ENCODE measurements at places on chromosomes 4 and X.
A peak's percentile ranks its signal among the peaks of the same experiment; 100 is the strongest.

DNA sequence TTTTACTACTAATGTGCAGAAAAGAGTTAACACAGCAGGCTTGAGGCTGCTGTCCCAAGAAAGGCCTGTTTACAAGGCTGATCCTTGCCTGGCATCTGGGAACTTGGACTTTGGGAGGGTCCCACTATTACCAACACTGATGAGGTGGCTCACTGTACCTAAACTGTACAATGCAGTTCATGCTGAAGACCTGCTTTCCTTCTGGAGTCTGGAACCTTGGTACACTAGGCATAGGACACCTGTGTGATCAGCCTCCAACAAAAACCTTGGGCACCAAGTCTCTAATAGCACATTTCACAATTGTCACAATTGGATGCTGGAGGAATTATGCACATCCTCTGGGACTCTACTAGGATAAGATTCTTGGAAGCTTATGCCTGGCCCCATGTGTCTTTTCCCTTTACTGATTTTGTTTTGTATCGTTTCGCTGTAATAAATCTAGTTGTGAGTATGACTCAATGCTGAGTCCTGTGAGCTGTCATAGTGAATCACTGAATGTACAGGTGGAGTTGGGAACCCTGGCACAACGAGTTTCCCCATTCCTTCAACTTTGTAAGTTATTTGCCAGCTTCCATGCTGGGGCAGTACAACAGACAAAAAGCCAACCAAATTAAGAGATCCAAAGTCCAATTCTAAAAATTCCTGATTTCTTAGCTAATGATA lies 45.9 kb downstream of the TEC start:
- no peak for DNase-seq

- no peak for DNase-seq
Observed at GRCh38 chrX:6558979-6559378, 24.1 kb upstream of the VCX3A start.

GRCh38 chrX:69369999-69370398 lies 134.1 kb upstream of the NALF2 start:
- DNase-seq = no peak

- DNase-seq = peak; percentile 5
Observed at GRCh38 chr4:122224348-122224747, 72.2 kb downstream of the BLTP1 start.

DNA sequence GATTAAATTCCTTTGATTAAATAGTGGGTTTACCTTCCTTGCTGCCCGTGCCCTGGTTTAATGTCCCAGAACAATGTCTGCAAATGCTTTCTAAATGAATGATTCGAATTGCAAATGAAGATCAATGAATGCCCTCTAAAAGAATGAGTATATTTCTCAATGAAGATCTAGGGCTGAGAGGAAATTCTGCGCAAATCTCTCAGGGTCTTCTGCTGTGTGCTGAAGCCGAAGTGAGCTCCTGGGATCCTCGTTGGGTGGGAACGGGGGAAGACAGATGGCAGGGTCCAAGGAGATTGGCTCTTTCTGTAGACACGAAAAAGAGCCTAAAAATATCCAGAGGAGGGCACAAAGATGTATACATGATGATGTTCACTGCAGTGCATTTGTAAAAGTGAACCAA lies 224.8 kb downstream of the STIM2 start:
- DNase-seq = no peak

DNA sequence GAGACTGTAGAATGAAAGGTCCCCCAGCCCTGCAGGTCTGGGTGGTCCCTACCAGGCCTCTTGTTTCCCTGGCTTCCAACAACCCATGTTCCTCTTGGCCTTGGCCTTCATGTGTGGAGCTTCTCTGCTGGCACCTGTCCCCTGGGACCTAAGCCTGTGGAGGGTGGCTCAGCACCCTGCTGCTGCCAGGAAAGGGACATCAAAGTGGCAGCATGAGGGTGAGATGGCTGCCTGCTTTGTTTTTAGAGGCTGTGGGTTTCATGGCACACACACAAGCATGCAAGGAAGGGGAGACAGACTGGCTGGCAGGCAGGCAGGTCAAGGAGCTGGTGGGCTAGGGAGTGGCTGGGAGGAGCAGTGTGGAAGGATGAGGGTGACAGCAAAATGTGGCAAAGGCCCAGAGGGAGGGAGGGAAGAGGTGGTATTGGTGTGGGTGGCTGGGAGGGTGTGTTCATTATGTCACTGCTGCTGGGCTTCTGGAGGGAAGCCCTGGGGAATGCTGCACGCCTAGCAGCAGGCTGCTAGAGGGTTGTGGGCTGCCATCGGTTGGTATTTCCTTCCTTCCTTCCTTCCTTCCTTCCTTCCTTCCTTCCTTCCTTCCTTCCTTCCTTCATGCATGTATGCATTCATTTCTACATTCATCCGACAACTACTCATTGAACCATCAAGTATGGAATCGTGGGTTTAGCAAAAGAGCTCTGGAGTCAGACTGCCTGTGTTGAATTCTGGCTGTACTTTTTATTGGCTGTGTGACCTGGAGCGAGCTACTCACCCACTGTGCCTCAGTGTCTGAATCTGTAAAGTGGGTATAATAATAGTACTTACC lies 128.7 kb upstream of the PJA1 start:
- no peak for DNase-seq

- DNase-seq = no peak
Observed at GRCh38 chr4:38139187-38139586, 179.0 kb downstream of the PTTG2 start.

- DNase-seq = no peak
Observed at GRCh38 chrX:40938423-40938822, 146.8 kb upstream of the USP9X start.

- DNase-seq = no peak
Observed at GRCh38 chr4:133513901-133514300, 364.8 kb downstream of the PCDH10 start.

DNA sequence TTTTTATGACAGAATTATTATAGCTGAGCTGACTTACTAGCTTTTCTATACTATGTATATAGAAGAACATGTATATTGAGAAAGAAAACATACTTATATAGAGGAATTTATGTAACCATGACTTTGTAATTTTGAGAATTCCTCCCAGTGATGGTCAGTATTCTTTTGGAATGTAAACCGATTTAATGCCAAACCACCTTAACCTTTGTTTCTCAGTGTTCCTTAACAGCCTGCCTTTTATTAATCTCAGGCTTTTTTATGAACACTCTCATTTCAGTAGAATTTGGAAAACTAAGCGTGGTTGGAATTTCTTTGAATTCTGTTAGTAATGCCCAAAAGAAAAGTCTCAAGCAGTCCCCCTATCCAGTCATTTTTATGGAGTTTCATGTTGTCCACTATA lies 47.0 kb downstream of the MOSPD2 start:
- no peak for DNase-seq

Measured in stimulated activated CD4-positive, alpha-beta T cell treated with anti-CD3 and anti-CD28 coated beads, Interleukin-4, amount 100 ng/mL, for 24 hours (primary cell).